ENCODE measurements at places on chromosomes 5 and 9.

DNA sequence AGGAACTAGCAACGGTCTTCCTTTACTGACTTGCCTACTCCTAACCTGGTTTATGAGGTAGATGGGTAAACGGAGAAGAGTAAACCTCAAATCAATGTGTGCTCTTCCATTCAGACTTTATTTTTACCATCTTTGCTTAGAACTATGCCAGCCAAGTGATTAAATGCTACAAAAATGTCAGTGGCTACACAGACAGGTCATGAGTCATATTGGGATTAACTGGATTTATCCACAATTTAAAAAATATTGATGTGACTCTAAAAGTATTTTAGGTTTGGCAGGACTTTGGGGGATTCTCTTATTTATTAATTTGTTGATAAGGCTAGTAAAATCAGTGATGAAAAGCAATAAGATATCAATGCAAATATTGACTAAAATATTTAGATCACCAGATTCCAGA lies 275.0 kb downstream of the PLK2 start:
- H3K27me3 ChIP-seq = no peaks in the 10 kb centered on the region
- no peaks in the 10 kb centered on the region for H3K36me3 ChIP-seq
- H3K4me3 ChIP-seq = no peak overlapping the region

DNA sequence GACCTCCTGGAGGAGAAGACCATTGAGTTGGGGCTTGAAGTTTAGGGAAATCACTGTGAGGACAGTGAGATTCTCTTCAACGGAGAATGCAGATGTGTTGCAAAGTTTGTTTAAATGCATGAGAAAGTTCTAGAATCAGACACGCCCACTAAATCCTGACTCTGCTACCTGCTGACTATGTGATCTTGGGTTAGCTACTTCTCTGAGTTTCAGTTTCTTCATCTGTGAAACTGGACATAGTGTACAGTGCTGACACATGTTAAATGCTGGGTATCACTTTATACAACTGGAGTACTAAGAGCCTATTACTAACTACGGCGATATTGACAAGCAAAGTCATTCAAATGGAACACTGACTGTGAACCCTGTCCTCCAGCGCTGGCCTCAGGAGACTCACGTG lies 255.5 kb downstream of the HSPA4 start:
- H3K4me3 ChIP-seq = no peak overlapping the region
- no peaks in the 10 kb centered on the region for H3K27me3 ChIP-seq
- no peaks in the 10 kb centered on the region for H3K4me1 ChIP-seq
- no peak overlapping the region for H3K27ac ChIP-seq
- no peak for DNase-seq

- H3K27me3 ChIP-seq = no peaks in the 10 kb centered on the region
- H3K4me1 ChIP-seq = peaks cover 2% of the 10 kb centered on the region
- no peak for DNase-seq
- H3K4me3 ChIP-seq = no peak overlapping the region
- no peaks in the 10 kb centered on the region for H3K36me3 ChIP-seq
Observed at GRCh38 chr9:83234541-83234940, 171.6 kb upstream of the RASEF start.

DNA sequence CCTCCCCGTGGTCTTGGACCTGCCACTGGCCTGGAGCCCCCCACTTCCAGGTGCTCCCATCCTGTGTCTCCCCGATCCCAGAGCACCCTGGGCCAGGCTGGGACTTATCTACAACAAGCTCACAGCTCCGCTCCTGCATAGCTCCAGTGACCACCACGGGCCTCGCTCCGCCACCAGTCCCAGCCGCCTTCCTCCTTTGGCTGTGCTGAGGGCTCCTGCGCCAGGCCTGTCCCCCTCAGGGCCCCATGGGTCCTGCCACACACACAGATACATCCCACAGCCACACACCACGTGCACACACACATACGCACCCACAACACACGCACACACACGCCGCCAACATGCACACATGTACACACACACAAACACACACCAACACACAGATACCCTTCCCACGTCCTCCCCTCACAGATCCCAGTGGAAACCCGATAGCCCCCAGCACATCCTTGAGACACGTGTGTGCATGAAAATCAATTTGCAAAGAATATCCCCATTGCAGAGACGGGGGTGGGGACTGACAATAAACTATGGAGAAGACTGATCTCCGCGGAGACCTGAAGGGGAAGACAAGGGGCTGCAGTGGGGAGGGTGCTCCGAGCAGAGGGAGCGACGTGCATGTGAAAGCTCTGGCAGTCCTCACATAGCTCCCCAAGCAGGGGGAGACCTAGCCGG lies 18.5 kb upstream of the LAMC3 start:
- H3K36me3 ChIP-seq = no peaks in the 10 kb centered on the region
- no peak for DNase-seq
- no peak overlapping the region for H3K27ac ChIP-seq
- no peaks in the 10 kb centered on the region for H3K27me3 ChIP-seq
- H3K4me1 ChIP-seq = no peaks in the 10 kb centered on the region

DNA sequence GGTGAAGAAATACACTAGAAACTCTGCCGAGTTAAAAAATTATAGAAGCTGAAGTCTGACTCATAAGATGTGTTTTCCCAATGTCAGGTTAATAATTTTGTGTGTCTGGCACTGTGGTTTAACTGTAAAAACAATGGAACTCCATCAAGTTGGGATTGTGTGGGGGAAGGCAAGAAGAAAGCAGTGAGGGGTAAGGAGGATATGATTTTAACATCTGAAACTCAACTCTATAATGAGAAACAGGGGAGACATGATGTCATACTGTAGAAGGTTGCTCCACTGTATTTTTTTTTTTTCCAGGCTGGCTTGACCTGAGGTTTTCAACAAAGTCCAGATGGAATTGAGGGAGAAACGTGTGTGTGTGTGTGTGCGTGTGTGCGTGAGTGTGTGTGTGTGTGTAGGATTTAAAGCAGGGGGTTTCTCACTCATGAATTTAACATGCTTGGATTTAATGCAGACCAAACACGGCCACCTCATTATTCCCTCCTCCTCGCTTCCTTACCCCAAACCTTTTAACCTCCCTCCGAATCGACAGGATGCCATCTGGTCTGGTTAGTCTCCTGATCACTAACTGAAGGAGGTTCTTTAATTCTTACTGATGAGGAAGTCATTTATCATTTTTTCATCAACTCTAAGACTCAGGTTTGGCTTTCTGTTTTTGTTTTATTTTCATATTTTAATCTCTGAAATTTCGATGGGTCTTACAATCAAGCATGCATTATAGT lies 140.2 kb upstream of the LPAR1 start:
- no peak overlapping the region for H3K27ac ChIP-seq
- DNase-seq = no peak
- H3K4me1 ChIP-seq = no peaks in the 10 kb centered on the region
- H3K36me3 ChIP-seq = no peaks in the 10 kb centered on the region
- no peaks in the 10 kb centered on the region for H3K27me3 ChIP-seq

- H3K27me3 ChIP-seq = no peaks in the 10 kb centered on the region
- no peak for DNase-seq
- H3K4me3 ChIP-seq = no peak overlapping the region
- no peak overlapping the region for H3K27ac ChIP-seq
Observed at GRCh38 chr9:136231478-136232297, 13.9 kb downstream of the QSOX2 start.

GRCh38 chr5:146109379-146109778 lies 4.0 kb upstream of the PLAC8L1 start:
- no peak overlapping the region for H3K4me3 ChIP-seq
- no peaks in the 10 kb centered on the region for H3K27me3 ChIP-seq
- H3K27ac ChIP-seq = no peak overlapping the region
- no peak for DNase-seq

DNA sequence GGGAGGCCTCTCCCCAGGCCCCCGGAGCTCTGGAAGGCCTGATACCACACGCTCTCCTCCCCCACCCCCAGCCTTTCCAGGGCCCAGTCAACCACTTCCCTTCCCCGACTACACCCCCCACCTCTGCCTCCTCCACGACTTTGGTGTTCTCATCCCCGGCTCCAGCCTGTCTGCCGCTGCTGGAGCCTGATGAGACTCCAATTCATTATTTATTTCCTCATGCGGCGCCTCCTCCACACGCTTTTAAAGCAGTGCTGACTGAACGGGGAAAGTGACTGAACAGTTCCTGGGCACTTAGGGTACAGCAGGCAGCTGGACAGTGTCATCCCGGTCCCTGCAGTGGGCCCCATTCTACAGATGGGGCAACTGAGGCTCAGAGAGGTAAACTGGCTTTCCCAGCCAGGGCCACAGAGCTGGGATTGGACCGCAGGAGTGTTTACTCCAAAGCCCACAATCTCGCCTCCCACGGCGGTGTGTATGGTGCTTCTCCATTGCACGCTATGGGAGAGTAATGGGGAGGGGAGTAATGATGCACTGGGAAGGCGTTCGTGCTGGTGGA lies 15.9 kb upstream of the RPL26L1 start:
- H3K4me3 ChIP-seq = no peak overlapping the region
- H3K36me3 ChIP-seq = peaks cover 13% of the 10 kb centered on the region
- H3K27ac ChIP-seq = peak overlapping the region; percentile 94
- no peak for DNase-seq
- H3K27me3 ChIP-seq = no peaks in the 10 kb centered on the region
- peaks cover 29% of the 10 kb centered on the region for H3K4me1 ChIP-seq

GRCh38 chr9:69411931-69412740 lies 87.1 kb downstream of the ENTREP1 start:
- H3K27ac ChIP-seq = no peak overlapping the region
- H3K36me3 ChIP-seq = no peaks in the 10 kb centered on the region
- H3K27me3 ChIP-seq = no peaks in the 10 kb centered on the region
- DNase-seq = no peak
- H3K4me1 ChIP-seq = no peaks in the 10 kb centered on the region
- H3K4me3 ChIP-seq = peak overlapping the region; percentile 66

- H3K4me3 ChIP-seq = no peak overlapping the region
- no peaks in the 10 kb centered on the region for H3K36me3 ChIP-seq
- no peaks in the 10 kb centered on the region for H3K4me1 ChIP-seq
- no peaks in the 10 kb centered on the region for H3K27me3 ChIP-seq
- no peak for DNase-seq
Observed at GRCh38 chr5:35671541-35672295, 54.1 kb downstream of the SPEF2 start.

DNA sequence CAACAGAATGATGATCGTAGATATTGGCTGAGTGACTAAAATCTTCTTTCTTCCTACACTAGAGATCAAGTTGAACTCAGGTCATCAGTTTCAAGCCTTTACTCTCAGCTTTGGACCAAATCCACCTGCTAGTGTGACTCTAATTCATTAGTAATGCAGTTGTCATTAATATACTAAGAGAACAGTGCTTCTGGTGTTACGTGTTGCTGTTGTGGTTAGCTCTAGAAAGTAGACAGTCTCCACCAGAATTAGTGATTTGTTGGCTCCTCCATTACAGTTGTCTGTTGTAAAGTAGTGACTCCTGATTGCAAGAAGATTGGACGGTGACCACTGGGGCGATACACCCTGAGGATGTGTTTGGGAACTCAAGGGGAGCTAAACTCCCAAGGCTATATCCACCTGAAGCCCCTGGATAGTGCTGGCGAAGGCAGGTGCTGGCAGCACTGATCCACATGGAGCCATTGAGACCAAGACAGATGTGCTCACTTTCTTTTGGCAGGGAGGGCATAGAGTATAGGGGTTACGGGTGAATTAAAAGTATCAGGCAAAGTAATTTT lies 3.1 kb downstream of the CAMK4 start:
- H3K27ac ChIP-seq = no peak overlapping the region
- H3K4me1 ChIP-seq = peaks cover 9% of the 10 kb centered on the region
- no peaks in the 10 kb centered on the region for H3K36me3 ChIP-seq
- no peak overlapping the region for H3K4me3 ChIP-seq

- DNase-seq = no peak
- peaks cover 18% of the 10 kb centered on the region for H3K4me1 ChIP-seq
- no peak overlapping the region for H3K27ac ChIP-seq
- H3K36me3 ChIP-seq = no peaks in the 10 kb centered on the region
Observed at GRCh38 chr5:133705331-133705730, 93.0 kb upstream of the FSTL4 start.

All from thoracic aorta (tissue), 2 donors.